Right ventricle myocardium superior (tissue), 1 donor: ENCODE measurements at places on chromosomes 4 and X. TPM values are rescaled to one million over a fixed set of nuclear protein-coding genes. Genes with fewer than 3 reads are reported as not detected.

- no peak for DNase-seq
Observed at GRCh38 chr4:5730993-5731990, 20.3 kb downstream of the EVC start.

GRCh38 chr4:159977907-159978617, 875.2 kb downstream of the RAPGEF2 start:
- no peak for DNase-seq

DNA sequence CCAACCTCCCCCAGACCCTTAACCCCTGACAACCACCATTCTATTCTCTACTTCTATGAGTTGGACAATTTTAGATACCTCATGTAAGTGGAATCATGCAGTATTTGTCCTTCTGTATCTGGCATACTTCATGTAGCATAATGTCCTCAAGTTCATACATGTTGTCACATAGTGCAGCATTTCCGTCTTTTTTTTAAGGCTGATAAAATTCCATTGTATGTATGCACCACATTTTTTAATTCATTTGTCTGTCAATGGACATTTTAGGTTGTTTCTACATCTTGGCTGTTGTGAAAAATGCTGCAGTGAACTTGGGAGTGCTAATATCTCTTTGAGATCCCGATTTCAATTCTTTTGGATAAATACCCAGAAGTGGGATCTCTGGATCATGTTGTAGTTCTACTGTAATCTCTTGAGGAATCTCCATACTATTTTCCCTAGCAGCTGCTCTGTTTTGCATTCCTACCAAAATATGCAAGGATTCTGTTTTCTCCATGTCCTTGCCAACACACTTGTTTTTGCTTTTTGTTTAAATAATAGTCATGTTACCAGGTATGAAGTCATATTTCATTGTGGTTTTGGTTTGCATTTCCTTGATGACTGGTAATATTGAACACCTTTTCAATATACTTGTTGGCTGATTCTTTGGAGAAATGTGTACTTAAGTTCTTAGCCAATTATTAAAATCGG, 48.8 kb upstream of the ADAD1 start:
- DNase-seq = no peak

- no peak for DNase-seq
Observed at GRCh38 chr4:164876700-164877324, at the start of gene APELA. Gene APELA, plus strand, starts transcription at chr4:164877178. Its CDS starts 154 bp downstream, at chr4:164877332.

GRCh38 chrX:128816919-128817318, 706.4 kb downstream of the SMARCA1 start:
- no peak for DNase-seq

DNA sequence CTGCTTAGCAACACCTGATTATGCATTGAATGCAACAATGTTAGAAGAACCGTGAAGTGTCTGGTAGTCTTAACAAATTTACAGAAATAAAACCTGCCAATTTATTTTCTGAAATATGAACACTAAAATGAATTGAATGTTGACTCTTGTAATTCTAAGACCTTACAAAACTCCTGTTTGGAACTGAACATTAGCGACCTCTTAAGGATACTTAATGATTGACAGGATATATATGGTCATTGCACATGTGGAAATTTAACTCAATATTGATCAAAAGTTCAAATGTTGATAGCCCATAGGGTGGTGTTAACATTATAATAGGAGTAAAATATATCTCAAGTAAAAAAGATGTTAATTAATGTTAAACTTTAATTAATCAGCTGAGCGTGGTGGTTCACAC, 79.1 kb downstream of the TECRL start:
- no peak for DNase-seq

- no peak for DNase-seq
Observed at GRCh38 chr4:124322234-124323065, 390.1 kb downstream of the ANKRD50 start.

- peak; percentile 67 for DNase-seq
Observed at GRCh38 chr4:76067652-76068286, 6.7 kb upstream of the ART3 start.

DNA sequence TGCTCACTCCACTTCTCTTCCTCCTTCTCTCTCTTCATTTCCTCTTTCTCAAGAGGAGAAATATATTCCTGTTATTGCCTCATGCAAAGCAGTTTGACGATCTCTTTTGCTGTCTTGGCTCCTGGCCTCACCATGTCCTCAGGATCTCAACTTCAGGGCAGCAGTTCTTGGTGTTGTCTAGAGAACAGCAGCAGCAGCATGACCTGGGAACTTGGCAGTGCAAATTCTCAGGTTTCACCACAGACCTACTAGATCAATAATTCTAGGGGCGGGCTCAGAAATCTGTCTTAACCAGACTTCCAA, 193.4 kb upstream of the EDNRA start:
- DNase-seq = no peak

DNA sequence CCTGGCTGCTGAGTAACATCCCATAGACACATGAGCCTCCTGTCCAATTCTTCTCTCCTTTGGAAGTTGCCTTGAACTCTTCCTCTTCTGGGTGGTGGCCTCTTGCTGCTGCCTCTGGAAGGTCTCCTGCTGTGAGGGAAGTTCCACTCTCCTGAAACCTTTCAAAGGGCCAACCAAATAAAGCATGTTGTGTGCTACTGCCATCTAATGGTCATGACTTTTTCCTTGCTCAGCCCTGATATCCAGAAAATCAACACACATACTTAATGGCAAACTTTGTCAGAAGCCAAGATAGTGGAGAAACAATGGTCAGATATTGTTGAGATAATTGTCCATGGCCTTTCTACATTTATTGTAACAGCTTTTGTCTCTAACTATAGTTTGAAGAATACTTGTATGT, 19.1 kb upstream of the ZXDA start:
- no peak for DNase-seq

The SLC16A2 gene
- 5.7 TPM for total RNA-seq

The CFI gene
- total RNA-seq = 10.6 TPM

The PPP2R2C gene
- 8.1 TPM for total RNA-seq

The SYTL4 gene
- total RNA-seq = 3.7 TPM

The RTL5 gene
- total RNA-seq = 2.4 TPM
